ENCODE measurements at places on chromosomes 2 and 18.

DNA sequence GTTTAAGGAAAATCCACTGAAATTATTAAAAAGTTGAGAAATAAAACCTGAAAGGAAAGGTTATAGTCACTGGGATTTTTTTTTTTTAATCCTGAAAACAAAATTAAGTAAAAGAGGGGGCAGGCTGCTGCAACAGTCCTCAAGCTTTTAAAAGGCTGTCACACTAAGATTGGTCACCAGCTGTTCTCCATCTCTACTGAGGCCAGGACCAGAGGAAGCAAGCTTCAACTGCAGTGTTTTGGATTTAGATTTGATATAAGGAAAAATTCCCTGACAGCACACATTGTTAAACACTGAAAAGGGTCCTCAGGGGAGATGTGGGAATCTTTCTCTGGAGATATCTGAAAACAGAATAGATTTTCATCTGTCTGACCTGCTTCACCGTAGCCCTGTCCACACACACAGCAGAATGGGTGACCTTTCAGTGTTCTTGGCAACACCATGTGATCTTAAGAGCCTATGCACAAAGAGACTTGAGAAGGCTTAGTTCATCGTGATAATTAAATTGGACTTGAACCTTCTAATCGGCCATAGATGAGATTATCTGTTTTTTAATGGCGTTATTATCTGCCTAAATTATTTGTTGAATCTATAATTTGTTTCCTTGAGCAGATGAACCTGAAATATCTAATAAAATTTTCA is 132.0 kb upstream of the BOD1L2 start:
- no peak for DNase-seq

GRCh38 chr2:86366651-86367498 is 29.4 kb upstream of the REEP1 start:
- no peak for DNase-seq

DNA sequence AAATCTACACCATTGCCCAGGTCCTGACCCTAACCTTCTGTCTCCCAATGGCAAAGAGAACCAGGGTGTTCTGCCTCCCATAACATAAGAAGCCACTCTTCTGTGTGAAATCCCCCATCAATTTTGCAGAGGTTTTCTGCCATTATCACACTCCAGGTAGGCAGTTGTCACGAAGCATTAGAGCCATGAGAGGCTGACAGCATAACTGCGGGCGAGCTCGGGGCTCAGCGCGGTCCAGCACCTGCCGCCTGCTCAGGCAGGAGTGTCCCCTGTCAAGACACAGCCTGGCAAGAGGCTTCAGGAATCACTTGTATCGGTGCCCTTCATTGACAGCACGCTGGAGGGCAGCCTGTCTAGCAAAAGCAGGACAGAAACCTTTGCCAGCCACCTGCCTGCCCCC is 251.2 kb downstream of the SATB2 start:
- DNase-seq, result no peak

GRCh38 chr18:25896178-25896780 is 194.1 kb downstream of the SS18 start:
- peak; percentile 28 for DNase-seq

GRCh38 chr18:22428672-22429071 is 11.0 kb upstream of the CTAGE1 start:
- no peak for DNase-seq

All from B cell (primary cell).